Activated CD8-positive, alpha-beta memory T cell treated with anti-CD3 and anti-CD28 coated beads, Interleukin-2, amount 10 ng/mL, durations not matched to agents 7 days and 5 days (primary cell): ENCODE measurements at places on chromosomes 2 and 18. TPM values are rescaled to one million over a fixed set of nuclear protein-coding genes. Genes with fewer than 3 reads are reported as not detected.

GRCh38 chr2:169507698-169508097, 1.8 kb upstream of the KLHL41 start:
- H3K4me3 ChIP-seq, result no peak overlapping the region
- H3K27me3 ChIP-seq, result no peaks in the 10 kb centered on the region
- no peak for DNase-seq
- H3K27ac ChIP-seq, result no peak overlapping the region

The ARHGAP28 gene
- total RNA-seq, result not detected

DNA sequence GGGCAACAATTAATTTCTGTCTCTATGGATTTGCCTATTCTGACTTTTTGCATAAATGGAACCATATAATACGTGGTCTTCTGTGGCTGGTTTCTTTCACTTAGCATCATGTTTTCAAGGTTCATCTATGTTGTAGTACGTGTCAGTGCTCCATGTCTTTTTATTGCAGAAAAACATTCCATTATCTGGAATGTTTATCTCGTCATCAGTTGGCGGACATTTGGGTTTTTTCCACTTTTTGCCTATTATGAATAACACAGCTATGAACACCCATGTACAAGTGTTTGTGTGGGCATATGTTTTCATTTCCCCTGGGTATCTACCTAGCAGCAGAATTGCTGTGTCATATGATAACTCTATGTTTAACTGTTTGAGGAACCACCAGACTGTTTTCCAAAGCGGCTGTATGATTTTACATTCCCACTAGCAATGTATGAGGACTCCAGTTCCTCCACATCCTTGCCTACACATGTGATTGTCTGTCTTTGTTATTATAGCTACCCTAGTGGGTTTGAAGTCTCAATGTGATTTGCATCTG, 49.9 kb downstream of the MYO7B start:
- no peak overlapping the region for H3K4me3 ChIP-seq
- H3K27me3 ChIP-seq, result peaks cover 30% of the 10 kb centered on the region
- H3K27ac ChIP-seq, result no peak overlapping the region
- H3K4me1 ChIP-seq, result no peaks in the 10 kb centered on the region

DNA sequence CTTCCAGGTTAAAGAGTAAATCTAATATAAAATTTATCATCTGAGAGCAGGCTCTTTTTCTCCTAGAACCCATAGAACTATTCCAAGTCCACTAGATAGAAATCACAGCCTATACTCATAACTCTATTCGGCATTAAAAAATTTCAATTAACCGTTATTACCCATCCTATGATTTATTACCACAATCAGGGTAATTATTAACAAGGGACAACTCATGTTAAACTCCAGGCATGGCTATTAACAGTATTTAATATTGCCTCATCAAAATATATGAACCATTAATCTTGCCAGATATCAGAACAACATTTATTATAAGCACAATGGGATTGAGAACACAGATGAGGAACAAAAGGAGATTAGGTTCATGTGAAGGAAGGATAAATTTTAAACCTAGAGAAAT, 136.8 kb upstream of the RIOK3 start:
- peaks cover 45% of the 10 kb centered on the region for H3K4me1 ChIP-seq
- no peak overlapping the region for H3K4me3 ChIP-seq
- H3K27me3 ChIP-seq, result no peaks in the 10 kb centered on the region
- peaks cover 12% of the 10 kb centered on the region for H3K36me3 ChIP-seq
- DNase-seq, result no peak
- no peak overlapping the region for H3K27ac ChIP-seq

The PLGLB1 gene
- 3.3 TPM for total RNA-seq

The SLC9A2 gene
- total RNA-seq, result not detected
